ENCODE measurements at places on chromosomes 4 and X. TPM values are rescaled to one million over a fixed set of nuclear protein-coding genes. Genes with fewer than 3 reads are reported as not detected.

PRRG1 gene
- total RNA-seq, result 17.6 TPM

PRDM8 gene
- total RNA-seq, result 86.8 TPM

RNF150 gene
- total RNA-seq, result 0.45 TPM

PLP1 gene
- not detected for total RNA-seq

LNX1 gene
- total RNA-seq, result 15.0 TPM

GRCh38 chr4:19905024-19905423 lies 346.7 kb upstream of the SLIT2 start:
- DNase-seq, result no peak

GRCh38 chr4:116332508-116332907 lies 752.9 kb downstream of the TRAM1L1 start:
- no peak for DNase-seq

GRCh38 chr4:140267576-140267975 lies 105.9 kb upstream of the SCOC start:
- DNase-seq, result no peak
